Fibroblast of villous mesenchyme (primary cell): ENCODE measurements at places on chromosomes 6 and 20.
A peak's percentile ranks its signal among the peaks of the same experiment; 100 is the strongest.

GRCh38 chr6:72522735-72523141, 99.1 kb upstream of the KCNQ5 start:
- DNase-seq: no peak

DNA sequence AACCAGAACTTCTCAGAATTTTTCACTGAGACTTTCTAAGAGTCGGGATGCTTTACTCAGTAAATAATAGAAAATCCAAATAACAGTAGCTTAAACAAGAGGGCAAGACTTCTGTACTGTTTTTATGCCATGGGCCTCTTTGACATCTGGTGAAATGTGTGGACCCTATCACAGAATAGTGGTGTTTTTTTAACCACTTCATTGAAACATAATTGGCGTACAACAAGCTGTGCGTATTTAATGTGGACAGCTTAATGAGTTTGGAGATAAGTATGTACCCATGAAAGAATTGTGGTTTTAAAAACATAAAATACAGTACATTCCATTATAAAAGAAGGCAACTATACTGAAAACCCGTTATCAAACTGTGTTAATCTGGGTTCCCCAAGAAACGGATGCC, 37.7 kb downstream of the PDRG1 start:
- no peak for DNase-seq

DNA sequence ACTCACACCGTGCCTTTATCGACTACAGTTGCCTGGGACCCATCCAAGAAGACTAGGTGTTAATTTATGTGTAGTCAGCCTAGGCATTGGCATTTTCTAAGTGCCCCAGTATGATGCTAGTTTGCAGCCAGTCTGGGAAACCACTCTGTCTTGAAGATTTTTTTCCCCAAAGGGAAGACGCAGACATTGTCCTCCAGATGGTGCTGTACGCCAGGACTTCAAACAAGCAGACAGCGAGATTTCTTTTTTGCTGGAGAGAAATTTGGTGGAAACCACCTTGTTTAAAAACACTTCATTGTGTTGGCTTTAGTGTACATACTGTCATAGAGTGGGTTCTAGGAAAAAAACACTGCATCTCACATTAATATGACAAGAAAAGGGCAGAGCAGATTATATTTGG, 30.0 kb downstream of the ALDH5A1 start:
- DNase-seq: peak; percentile 53

DNA sequence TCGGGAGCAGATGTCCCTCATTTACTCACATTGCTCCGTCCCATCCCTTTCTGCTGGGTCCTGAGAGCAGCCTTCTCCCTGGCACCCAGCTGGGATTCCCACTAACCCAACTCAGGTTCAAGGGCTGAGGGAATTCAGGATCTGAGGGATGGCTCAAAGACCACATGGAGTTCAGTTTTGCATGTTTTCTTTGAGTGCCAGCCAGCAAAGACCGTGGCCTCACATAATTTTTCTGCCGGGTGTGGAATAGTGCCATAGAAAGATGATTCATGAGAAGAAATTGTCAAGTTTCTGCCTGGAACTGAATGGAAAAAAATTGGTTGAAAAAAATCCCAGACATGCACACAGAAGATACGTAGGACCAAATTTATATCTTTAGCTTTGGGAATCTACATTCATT, 168.6 kb downstream of the CD83 start:
- DNase-seq: peak; percentile 30

GRCh38 chr20:2984956-2985661, 58.3 kb upstream of the GNRH2 start:
- peak; percentile 34 for DNase-seq

GRCh38 chr6:124310139-124310538, 506.5 kb downstream of the NKAIN2 start:
- DNase-seq: no peak

DNA sequence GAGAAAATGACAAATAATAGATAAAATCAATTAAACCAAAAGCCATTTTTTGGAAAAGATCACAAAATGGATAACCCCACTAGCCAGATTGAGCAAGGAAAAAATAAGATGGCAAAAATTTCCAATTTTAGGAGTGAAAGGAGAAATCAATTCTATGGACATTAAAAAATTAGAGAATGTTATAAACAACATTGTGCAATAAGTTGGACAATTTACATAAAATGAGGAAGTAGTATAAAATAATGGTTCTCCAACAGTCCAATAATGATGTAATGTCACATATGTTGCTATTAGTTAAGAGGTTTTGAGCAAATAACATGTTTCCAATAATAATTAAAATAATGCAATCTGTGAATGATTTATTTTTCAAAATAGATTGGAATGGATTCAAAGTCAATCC, 3.1 kb upstream of the SNAP91 start:
- no peak for DNase-seq

DNA sequence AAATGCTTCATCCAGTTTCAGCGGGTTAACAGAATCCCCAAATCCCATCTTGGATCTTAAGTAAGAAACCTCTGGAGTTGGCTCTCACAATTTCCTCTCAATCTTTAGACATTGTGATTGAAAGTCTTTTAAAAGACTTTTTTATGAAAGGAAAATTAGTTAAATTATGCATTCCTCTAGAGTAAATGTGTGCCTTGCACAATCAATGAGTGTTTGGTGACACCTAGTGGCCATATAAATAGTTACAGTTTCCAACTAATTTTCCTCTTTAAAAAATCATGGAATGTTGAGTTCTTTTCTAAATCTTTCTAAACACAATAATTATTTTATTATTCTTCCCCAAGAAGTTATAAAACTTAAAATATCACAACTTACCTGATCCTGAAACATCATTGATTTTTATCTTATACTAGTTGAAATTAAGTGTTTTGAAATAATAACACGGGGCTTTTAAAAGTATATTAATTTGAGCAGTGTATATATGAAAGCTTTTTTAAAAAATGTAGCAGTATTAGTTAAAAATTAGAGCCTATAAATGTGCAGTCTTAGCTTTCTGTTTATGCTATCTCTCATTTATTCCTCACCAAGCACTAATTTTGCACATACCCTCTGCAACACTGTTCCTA, 66.4 kb downstream of the PKHD1 start:
- peak; percentile 37 for DNase-seq

DNA sequence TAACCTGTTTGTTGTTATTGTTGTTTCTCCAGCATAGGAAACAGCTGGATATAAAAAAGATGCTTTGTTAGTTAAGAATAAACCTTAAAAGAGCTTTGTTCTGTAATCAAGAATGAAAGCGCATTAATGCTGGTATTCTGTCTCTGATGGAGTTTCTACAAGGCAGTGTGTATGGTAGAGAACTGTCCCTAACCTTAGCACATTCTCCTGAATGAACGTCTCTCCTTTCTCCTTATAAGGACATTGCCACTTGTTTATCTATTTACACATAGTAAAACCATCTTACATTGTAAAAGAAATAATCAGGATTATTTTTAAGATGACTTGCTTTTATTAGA, 33.8 kb upstream of the LCA5 start:
- DNase-seq: no peak

- no peak for DNase-seq
These were observed 10.1 kb upstream of the PAQR8 start for GRCh38 chr6:52351879-52352238.

- no peak for DNase-seq
These were observed 31.6 kb downstream of the ADTRP start for GRCh38 chr6:11747021-11747420.

DNA sequence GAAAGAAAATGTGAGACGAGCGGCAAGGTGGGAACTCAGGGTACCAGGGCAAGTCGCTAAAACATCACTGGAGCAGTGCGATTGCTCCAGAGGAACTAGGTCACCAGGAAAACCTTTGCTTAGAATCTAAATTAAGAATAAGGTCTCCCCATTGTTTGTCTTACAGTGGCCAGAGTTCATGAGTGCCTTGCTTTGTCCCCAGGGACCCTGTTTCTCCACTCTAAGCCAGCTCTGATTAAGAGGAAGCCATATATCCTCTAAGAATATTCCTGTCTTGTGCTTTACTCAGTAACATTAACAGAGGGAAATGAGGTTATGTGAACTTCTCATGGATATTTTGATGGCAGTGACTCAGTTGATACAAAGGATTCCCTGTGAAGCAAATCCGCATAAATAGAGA, 305.8 kb downstream of the CD83 start:
- DNase-seq: peak; percentile 0

- DNase-seq: no peak
These were observed 76.2 kb downstream of the TCP11 start for GRCh38 chr6:35064757-35065440.

DNA sequence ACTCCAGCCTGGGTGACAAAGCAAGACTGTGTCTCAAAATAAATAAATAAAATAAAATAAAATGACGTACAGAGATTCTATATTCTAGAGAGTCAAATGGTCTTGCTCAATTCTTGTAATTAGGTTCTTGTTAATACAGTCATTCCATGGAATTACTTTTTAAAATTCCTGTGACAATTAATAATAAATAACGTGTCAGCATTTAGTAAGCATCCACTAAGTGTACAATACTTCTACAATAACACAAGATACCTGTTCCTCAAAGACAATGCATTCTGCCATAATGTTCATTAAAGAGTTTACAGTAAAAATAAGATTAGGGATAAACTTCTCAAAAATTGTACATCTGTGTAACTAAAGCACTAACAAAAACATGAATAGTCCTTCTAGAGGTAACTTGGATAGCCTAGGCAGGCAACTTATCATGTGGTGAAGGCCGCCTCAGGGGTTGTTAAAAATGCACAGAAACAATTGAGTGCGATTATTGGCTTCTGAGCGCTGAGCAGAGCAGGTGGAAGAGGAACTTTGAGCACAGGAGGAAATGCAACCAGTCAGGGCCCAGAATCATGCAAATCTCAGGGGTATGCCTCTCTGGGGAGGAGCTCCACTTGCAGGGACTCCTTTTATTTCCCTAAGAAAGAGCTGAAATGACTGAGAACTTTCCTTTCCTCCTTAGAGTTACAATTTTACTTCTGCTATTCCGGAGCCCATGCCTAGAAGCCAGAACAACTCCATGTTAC, 37.1 kb downstream of the QRSL1 start:
- no peak for DNase-seq

DNA sequence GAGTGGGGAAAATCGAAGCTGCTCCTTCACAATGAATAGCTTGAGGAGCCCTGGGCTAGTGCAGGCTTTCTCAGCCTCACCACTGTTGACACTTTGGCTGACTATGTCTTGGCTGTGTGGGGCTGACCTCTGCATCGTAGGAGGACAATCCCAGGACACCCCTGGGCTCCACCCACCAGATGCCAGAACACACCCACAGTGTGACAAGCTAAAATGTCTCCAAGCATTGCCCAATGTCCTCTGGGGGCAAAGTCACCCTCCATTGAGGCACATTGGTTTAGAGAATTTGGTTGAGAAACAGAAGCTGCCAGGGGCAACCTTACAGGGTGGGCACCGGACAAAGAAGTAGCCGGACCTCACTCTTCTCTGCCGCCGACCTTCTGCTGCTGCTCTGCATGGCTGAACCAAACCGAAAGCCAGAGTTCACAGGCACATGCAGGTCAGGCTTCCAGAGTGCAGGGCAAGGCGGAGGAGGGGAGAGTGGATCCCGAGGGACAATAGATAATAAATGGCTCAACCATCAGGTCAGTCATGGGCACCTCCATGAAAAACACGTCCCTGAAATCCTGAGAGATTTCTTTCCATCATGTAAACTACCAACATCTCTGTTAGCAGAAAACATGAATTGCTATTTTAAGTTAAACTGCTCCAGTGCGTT, 189.0 kb downstream of the LRFN2 start:
- no peak for DNase-seq

DNA sequence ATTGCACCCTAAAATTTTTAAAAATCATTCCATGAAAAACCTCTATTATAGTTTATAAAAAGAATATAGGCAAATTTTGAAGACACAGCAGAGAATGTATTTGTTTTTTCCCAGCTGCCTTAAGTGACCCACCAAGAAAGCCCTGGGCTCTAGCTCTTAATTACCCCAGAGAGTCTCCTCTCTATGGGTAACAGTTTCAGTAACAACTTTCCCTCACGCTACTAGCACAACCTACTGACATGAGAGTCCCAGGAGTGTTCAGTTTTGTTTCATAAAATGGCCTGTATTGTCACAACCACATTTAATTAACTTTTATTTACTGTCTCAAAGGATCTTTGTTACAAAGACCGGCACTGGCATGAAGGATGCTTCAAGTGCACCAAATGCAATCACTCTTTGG, 41.5 kb downstream of the FHL5 start:
- DNase-seq: no peak

DNA sequence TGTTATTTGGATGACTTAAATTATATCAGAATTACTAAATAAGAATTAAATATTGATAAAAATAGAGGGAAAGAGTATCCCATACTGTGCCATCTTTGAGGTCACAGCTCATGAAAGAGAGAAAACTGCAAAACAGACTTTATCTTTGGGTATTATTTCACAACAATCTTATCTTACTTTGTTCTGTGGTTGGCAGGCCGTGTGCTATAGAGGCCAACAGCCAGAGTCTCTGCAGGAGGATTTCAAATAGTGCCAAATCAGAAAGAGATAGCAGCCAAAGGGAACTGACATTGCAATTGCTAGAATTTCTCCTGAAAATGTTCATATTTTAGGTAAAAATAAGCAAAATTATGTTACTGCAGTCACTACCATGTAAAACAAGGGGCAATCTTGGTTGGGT, 354.2 kb downstream of the GRIK2 start:
- no peak for DNase-seq

DNA sequence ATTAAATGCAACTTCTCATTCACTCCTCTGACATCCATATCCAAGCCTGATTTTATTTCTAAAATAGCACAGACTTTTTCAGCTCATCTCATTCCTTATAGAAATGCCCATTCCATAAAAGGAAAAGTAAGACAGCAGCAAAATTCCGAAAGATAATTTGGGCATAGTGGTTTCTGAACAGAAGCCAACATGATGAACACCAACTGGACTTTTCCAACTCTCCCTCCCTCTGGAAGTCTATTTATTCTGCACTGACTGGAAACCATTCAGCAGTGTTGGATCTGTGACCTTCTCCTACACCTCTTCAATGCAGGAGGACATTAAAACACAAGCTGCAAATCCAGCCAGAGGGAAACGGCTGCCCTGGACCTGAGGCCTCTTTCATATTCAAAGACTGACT, 306.2 kb upstream of the NT5E start:
- no peak for DNase-seq
